A549 treated with Hydrocortisone at 1 μM for 4 hours (cell line): ENCODE measurements at places on chromosomes 12 and 14. TPM values are rescaled to one million over a fixed set of nuclear protein-coding genes. Genes with fewer than 3 reads are reported as not detected.

The BAZ1A gene
- total RNA-seq: 21.4 to 36.4 TPM (median 23.6 TPM) in 5 replicates

The AMDHD1 gene
- 2.1 to 3.0 TPM (median 2.4 TPM) in 5 replicates for total RNA-seq

The LIN7A gene
- 0.21 to 0.62 TPM (median 0.47 TPM) in 5 replicates for total RNA-seq

The CLEC1A gene
- not detected in 5 replicates for total RNA-seq

The RPGRIP1 gene
- 0.09 to 0.25 TPM (median 0.17 TPM) in 5 replicates for total RNA-seq

The AKAP5 gene
- 0.29 to 0.48 TPM (median 0.35 TPM) in 5 replicates for total RNA-seq

The DHH gene
- total RNA-seq: 0.03 TPM in 1 of 5 replicates, not detected in the others

The SRRM4 gene
- not detected in 5 replicates for total RNA-seq

The TTC6 gene
- total RNA-seq: 0.29 to 0.56 TPM (median 0.36 TPM) in 5 replicates

The TMEM117 gene
- 1.2 to 2.2 TPM (median 1.7 TPM) in 5 replicates for total RNA-seq

The HPD gene
- 1.4 to 2.1 TPM (median 1.9 TPM) in 5 replicates for total RNA-seq

The RNASE4 gene
- total RNA-seq: 5.6 to 8.6 TPM (median 6.9 TPM) in 5 replicates

The KRT79 gene
- 0.08 TPM in 1 of 5 replicates, not detected in the others for total RNA-seq

The PRR4 gene
- 1.6 to 3.3 TPM (median 2.6 TPM) in 5 replicates for total RNA-seq

The ENDOU gene
- 0.05 TPM in 2 of 5 replicates, not detected in the others for total RNA-seq

The SLC15A5 gene
- not detected in 5 replicates for total RNA-seq

The GALNT9 gene
- total RNA-seq: 3.3 to 6.5 TPM (median 4.1 TPM) in 5 replicates

The SERPINA10 gene
- 0.05 TPM in 1 of 5 replicates, not detected in the others for total RNA-seq
